ENCODE measurements at places on chromosomes 7 and 10.

DNA sequence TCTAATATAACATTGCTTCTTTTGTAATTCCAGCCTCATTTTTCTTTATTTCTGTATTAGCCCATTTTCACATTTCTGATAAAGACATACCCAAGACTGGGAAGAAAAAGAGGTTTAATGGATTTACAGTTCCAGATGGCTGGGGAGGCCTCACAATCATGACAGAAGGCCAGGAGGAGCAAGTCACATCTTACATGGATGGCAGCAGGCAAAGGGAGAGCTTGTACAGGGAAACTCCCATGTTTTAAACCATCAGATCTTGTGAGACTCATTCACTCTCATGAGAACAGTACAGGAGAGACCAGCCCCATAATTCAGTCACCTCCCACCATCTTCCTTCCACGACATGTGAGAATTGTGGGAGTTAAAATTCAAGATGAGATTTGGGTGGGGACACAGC is 510.3 kb downstream of the CNTNAP2 start:
- no peak for DNase-seq

- no peak for DNase-seq
These were observed 233.0 kb downstream of the EMX2 start for GRCh38 chr10:117775526-117775925.

DNA sequence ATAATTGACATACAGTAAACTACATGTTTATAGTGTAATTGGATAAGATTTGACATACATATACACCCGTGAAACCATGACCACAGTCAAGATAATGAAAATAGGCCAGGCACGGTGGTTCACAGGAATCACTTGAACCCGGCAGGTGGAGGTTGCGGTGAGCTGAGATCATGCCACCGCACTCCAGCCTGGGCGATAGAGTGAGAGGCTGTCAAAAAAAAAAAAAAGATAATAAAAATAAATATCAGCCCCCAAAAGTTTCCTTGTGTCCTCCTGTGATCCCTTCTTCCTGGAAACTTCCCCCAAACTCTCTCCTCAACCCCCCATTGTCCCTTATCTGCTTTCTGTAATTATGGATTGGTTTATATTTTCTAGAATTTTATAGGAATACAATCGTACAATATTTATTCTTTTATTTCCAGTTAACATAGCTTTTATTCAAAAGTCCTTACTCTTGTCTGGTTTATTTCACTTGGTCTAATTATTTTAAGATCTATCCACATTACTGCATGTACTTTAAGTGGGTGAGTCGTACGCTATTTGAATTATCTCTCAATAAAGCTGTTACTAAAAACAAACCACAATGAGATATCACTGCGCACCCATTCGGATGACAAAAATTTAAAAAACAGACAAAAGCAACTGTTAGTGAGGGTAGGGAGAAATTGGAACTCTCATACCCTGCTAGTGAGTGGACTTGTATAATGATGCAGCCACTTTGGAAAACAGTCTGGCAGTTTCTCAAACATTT is 30.1 kb upstream of the TNPO3 start:
- DNase-seq = no peak

- no peak for DNase-seq
These were observed 12.4 kb downstream of the CUX1 start for GRCh38 chr7:101829821-101830220.

- no peak for DNase-seq
These were observed 142.8 kb downstream of the DNAJC1 start for GRCh38 chr10:21860718-21861117.

DNA sequence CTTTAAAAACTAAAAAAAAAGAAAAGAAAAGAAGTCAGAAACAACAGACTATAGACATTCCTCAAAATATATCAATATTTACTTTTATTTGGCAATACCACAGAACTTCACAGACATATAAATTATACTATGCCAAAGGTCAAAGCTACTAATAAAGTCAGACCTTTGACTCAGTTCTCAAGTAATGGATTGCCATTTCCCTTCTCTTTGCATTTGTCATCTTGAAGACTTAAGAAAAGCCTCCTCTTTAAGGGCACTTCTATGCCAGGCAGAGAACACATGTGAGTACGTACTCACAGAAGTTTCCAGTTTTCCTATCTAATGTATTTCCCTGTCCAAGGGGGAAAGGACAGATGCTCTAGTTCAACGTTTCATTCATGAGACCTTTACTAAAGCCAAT is 37.6 kb downstream of the TNPO3 start:
- no peak for DNase-seq

- DNase-seq = no peak
These were observed 73.1 kb downstream of the PRKAG2 start for GRCh38 chr7:151803841-151804240.

DNA sequence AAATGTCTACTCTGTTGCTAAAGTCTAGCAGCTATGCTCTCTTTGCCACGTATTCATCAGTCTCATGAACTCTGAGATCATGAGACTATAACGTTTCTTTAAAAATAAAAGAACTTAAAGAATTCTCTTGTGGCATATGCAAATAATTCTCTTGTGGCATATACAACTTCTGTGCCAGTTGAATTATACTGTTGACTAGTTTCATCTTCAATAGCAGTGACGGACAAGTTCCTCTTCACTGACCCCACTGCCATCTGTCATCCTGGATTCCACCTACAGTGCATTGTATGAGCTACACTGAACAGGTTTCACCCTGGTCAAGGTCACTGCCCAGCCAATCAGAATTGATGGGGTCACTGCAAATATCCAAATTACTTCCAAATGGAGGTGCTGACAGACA is 88.2 kb downstream of the CD36 start:
- DNase-seq = no peak

DNA sequence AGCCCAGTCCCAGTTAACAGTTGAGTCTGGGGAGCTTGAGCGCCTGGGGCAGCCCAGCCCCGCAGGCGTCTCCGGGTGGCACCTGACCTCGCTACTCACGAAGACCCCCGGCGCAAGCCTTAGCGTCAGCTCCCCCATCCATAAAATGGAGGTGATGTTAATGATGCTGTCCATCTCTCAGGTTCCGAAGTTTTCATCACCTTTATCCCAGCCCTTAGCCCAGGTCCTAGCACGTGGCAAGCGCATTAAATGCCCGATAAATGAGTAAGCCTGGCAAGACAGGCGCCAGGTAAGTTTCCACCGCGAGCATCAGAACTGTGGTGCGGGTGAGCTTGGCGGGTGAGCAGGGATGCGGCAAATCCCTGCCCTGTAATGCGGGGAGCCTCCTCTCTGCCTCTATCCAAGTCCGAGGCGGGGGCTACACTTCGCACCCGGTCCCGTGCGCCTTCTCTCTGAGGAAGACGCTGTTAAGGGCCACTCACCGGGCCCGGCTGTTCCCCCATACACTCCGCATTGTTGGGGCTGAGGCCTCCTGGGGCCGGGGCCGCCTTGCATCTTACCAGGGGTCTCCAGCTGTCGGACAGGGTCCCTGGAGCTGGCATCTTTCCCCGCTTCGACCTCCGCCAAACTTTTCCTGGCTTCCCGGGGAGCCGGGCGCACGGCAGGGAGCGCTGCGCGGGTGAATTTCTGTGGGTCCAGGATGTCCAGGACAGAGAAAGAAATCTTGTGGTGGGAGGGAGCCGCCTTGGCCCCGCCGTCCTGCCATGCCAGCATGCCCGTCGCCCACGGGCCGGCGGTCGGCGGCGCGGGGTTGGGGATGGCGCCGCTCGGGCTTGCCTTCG is 444 bp downstream of the NKX1-2 start:
- DNase-seq = no peak

DNA sequence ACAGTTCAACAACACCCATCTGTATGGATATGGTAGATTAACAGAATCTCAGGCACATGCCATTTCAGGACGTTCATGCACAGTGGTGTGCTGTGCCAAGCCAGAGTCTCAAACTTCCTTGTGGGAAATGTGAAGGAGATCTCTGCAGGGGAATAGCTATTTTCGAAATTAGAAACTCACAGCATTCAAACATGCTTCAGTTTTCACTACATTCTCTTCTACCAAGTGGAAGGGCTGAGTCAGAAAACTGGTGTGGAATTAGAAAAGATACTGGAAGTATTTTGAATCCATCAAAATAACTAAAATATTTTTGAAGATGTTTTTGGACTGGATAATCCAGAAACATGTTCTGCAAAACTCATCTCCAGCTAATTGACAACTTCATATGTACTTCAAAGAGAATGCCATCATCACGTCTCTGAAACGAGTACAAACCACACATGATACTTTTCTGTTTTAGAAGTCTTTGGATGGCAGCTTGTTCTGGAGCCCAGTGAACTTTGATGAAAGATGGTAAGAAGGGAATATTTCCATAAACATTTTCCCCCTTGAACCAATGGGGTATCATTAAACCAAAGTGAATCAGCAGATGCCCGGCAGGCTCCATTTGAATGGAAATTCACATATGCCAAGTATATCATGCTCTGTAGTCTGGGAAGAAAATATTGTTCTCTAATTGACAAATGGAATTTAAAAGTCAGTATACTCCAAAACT is 616.3 kb upstream of the IGFBP3 start:
- DNase-seq = no peak

GRCh38 chr7:72080865-72081510 is 331.1 kb downstream of the CALN1 start:
- DNase-seq = no peak

DNA sequence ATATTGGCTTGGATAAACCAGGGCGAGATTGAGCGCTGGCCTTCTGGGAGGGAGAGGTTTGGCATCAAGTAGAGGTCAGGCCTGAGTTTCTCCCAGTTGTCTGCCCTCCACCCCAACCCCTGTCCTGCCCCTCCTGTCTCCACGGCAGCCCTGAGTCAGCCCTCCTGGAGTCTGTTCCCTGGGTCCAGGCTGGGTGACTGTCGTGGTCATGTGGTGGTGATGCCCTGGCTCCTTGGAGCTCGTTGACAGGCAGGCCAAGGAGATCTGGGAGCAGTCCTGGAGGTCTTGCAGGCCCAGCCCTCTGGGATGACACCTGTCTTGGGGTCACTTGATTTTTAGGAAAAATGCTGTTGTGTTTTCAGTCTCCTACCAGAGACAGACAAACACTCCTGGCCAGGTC is 53.6 kb upstream of the PODXL start:
- no peak for DNase-seq

GRCh38 chr10:24907956-24908355 is 44.5 kb downstream of the PRTFDC1 start:
- no peak for DNase-seq

DNA sequence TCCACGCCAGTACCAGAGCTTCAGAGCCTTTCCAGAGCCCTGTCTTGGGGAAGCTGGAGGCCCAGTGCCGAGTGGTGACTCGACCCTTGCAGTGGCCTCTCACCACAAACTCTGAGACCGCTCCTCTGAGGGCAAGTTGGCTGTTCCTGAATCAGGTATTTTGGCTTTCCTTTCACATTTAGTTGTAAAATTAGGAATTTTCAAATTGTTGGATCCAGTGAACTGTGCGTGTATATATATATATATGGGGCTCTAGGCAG is 128.7 kb upstream of the UNC5B start:
- DNase-seq = no peak

DNA sequence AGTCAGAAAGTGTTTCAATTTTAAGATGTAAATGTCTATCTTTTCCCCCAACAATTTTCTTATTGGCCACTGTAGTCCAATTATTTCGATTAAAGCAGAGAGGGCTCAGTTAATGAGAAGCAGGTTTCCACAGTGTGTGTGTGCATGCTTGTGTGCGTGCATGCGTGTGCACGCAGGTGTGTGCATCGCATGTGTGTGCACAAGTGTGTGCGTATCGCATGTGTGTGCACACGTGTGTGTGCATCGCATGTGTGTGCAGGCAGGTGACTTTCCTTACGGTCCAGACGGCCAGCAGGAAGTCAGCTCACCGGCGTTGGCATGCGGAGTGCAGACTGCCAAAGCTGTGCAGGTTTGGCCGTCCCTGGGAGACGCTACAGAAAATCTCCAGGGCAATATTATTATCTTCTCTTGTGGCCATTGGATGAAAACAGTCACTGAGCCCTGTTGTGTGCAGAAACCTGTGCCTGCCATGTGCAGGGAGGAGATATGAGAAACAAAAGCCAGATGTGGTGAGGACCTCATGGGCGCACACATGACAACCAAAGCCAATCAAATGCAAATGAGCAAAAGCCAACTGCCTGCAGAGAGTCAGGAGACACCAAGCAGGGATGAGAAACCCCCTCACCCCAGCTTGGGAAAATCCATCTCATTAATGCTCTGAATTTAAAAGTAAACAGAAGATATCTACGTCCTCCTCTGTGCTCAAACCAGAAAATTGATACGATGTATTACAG is 70.4 kb downstream of the C10orf90 start:
- DNase-seq = no peak

GRCh38 chr7:149725426-149725821 is 48.0 kb downstream of the ZNF467 start:
- no peak for DNase-seq

DNA sequence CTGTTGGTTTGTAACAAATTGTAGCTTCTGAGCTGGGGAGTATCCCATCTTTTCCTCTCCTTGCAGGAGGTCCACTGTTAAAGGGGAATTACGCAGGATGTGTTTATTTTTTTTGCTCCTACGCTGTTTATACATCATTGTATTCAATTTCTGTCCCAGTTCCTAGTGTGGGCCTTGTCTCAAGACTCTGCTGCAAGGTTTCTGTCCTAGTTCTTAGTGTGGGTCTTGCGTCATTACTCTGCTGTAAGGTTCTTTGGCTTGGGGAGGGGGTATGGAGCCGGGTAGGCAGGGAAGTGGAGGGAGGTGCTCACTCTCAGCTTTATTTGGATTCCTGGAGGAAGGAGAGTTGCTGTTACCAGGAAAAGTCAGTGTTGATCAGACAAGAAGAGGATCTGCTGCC is 64.0 kb upstream of the TRIM8 start:
- DNase-seq = no peak

DNA sequence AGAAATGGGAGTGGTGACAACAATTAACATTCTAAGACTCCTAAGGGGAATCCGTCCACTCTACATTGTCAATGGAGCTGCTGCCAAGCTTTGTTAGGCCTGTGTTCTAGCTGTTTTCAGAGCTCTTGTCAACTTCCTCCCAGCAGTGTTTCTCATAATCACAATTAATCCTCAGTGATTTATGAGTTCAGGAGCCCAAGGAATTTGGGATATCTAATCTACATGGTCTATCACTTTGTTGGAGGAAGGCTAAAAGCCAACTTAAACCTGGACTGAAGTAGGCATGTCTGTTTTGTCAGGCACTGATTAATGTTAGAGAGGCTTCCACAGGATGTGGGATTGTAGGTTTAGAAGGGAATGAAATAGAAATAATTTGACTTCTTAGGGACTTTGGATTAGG is 10.2 kb upstream of the OR2F2 start:
- DNase-seq = no peak

Data from CD4-positive, alpha-beta T cell treated with Interleukin-6 for 4 hours (primary cell).